ENCODE measurements at places on chromosomes 11 and 22. TPM values are rescaled to one million over a fixed set of nuclear protein-coding genes. Genes with fewer than 3 reads are reported as not detected.

DNA sequence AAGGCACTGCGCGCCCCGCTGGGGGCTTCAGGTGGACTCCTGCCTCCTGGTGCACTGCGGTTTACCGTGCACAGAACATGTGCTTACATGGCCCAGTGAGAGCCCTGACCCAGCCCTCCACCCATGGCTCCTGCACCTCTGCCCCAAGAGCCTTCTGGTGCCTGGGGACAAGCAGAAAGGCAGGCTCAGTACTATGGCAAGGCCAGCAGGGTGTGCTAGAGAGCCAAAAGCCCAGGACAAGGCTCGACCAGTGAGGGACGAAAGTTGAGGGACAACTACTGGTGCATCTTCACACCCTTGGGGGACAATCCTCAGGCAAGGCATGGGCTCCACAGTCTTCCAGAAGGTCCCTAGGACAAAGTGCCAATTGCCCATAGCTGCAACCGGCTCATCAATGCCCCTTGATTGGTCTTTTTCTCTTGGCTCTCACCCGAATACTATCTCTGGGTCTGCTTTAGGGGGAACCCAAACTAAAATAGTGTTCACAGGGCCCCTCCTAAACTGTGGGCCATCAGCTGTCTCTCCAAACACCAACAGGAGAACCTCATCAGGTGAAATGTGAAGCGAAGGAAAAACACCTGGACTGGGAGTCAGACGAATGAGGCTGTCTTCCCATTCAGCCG lies 13.5 kb downstream of the PGA5 start:
- no peak overlapping the region for H3K4me3 ChIP-seq
- H3K27ac ChIP-seq: no peak overlapping the region
- H3K4me1 ChIP-seq: no peaks in the 10 kb centered on the region
- no peaks in the 10 kb centered on the region for H3K36me3 ChIP-seq
- no peak for DNase-seq

The MRGPRE gene
- not detected for total RNA-seq

The LRP5 gene
- total RNA-seq: 29.5 TPM

The GAS2L1 gene
- total RNA-seq: 25.2 TPM

- H3K4me3 ChIP-seq: no peak overlapping the region
- no peak for DNase-seq
- no peaks in the 10 kb centered on the region for H3K27me3 ChIP-seq
- no peaks in the 10 kb centered on the region for H3K36me3 ChIP-seq
- H3K27ac ChIP-seq: no peak overlapping the region
- H3K4me1 ChIP-seq: no peaks in the 10 kb centered on the region
Measured at GRCh38 chr11:93591247-93591898, 48.2 kb upstream of the SMCO4 start.

GRCh38 chr11:62033191-62034035 lies 66.0 kb upstream of the FTH1 start:
- H3K4me3 ChIP-seq: no peak overlapping the region
- no peaks in the 10 kb centered on the region for H3K36me3 ChIP-seq
- H3K4me1 ChIP-seq: no peaks in the 10 kb centered on the region
- H3K27ac ChIP-seq: no peak overlapping the region
- no peaks in the 10 kb centered on the region for H3K27me3 ChIP-seq

DNA sequence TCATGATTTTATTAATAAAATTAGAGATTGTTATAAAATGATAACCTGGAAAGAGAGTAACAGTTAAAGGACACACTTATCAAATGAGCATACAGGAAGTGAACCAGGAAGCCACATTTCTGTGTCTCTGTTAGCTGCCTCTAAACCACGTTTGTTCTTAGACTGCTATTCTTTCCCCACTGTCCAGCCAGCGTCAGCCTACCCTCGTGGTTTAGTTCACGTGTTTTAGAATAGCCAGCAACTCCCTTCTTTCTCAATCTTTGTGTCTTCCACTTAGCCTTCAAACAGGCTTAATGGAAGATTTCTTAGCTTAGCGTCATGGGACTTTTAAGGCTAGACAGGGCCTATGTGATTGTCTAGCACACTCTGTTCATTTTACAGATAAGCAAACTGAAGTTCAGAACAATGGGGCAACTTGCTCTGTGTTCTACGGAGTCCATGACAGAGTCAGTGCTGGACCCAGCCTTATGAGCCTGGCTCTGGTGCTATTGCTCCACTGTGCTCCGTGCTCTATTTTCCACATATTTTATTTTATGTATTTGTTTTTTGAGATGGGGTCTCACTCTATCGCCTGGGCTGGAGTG lies 27.2 kb downstream of the GRAMD1B start:
- H3K4me1 ChIP-seq: no peaks in the 10 kb centered on the region
- H3K27ac ChIP-seq: no peak overlapping the region
- no peaks in the 10 kb centered on the region for H3K36me3 ChIP-seq
- H3K27me3 ChIP-seq: no peaks in the 10 kb centered on the region
